Muscle of leg (tissue), 16 donors: ENCODE measurements at places on chromosomes 13 and 19.

DNA sequence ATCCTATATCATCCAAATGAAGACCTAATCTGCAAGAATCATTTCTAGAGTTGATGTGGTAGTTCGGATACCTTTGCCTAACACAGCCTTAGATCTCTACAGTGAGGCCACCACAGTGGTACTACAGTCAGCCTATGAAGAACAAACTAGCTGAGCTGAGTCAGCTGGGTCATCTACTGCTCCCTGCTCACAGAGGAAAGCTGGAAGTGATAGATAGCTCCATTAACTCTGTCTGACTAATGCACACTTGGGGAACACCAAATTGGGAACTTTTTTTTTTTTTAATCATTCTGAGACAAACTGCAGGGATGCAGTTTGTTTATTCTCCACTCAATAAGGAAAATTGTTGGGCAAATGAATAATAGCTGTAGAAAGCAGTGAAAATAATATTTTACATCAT, 1160.6 kb downstream of the PCDH9 start:
- no peak for DNase-seq

DNA sequence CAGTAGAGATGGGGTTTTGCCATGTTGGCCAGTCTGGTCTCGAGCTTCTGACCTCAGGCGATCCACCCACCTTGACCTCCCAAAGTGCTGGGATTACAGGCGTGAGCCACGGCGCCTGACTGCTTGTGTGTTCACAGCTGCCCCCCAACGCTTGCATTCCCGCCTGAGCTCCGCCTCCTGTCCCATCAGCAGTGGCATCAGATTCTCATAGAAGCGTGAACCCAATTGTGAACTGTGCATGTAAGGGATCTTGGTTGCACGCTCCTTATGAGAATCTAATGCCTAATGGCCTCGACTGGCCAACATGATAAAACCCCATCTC, 75.9 kb downstream of the GADD45B start:
- DNase-seq, result no peak

- peak; percentile 29 for DNase-seq
Measured at GRCh38 chr19:49859682-49860335, 7.6 kb downstream of the PNKP start.

GRCh38 chr13:31199849-31200636, at the start of gene B3GLCT:
Gene B3GLCT, plus strand, starts transcription at chr13:31199975. Its CDS starts 110 bp downstream, at chr13:31200085.
- DNase-seq, result peak; percentile 91

DNA sequence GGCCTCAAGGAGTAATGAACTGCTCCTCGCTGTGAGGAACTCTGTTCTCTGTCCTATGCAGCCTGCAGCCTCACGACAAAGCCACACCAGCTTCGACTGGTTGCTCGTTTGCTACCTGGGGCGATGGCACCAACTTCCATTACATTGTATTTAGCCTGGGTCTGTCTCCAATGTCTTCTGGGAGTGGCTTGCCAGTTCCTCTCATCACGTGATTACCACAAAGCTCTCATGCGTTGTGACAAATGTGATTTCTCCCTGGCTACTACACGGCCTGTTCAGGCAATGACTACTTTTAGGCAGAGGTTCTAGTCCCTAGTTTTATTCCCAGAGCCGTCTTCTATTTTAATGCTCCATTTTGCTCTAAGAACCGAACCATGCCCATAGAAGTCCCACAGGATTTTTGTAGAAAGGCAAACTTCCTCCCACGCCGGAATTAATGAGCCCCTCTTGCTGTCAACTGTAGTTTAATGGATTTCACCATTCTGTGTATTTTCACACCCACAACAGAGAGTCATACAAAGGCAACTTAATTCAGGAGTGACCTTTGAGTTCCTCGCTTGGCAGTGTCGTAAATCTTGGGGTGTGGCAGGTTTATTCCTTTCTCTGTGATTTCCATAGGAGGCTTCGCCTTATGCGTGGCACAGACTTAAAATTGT, 351.9 kb downstream of the EFNB2 start:
- DNase-seq, result no peak

DNA sequence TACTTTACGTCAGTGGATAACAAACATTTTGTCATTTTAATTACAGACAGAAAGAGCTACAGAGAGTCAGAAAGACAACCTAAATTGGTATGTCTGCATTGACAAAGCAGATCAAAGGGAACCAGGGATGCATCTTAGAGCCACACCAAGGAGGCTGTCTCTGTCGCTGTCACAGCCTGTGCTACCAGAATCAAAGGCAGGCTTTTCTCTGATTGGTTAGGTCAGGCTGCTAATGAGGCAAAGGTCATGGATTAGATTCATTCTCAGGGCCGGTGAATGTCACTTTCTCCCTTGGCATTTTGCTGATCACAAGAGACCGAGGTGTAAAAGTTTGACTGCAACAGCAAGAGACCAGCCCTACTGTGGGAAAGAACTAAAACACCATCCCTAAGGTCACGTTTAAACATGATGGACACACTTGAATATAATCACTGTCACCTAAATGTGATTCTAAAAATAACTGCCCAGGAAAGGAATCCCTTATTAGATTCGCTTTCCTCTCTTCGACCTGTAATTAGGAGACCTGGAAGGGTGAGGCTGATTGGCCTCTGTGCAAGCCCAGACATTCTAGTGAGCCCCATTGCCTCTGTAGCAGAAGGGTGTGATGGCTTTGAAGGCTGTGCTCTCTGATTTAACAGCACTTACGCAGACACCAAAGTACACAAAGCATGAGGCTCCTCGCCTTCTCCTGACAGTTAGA, 314.4 kb upstream of the NBEA start:
- DNase-seq, result no peak

DNA sequence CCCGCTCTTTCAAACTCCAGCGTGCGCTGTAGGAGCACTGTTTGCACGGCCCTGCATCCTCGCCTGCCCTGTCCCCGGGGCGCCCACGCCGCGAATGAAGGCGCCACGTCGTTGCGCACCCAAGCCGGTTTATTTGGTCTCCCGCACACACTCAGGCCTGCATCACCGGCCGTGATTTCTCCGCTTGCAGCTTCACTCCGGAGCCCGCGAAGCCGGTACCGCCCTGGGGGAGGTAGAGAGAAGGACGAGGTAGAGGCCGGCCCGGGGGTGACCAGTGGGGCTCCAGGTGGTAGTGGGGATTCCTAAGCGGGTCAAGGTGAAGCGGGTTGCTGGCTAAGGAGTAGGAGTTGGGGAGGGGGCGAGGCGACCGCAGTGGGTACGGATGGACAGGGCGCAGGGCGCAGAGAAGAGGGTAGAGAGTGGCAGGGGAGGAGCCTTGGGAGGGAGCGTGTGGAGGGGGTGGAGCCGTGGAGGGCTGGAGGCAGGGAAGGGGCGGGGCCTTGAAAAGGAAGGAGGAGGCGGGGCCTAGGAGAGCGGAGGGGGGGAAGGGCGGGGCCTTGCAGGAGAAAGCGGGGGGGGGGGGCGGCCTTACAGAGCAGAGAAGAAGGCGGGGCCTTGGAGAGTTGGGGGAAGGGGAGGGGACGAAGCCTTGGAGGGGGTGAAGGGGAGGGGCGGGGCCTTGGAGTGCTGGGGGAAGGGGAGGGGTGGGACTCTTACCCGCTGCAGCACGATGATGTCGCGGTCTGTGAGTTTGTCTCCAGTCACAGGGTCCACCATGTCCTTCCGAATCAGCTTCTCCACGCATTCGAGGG, 24.6 kb downstream of the NOSIP start:
- peak; percentile 79 for DNase-seq

- no peak for DNase-seq
Measured at GRCh38 chr13:84121456-84121855, 239.2 kb upstream of the SLITRK1 start.

DNA sequence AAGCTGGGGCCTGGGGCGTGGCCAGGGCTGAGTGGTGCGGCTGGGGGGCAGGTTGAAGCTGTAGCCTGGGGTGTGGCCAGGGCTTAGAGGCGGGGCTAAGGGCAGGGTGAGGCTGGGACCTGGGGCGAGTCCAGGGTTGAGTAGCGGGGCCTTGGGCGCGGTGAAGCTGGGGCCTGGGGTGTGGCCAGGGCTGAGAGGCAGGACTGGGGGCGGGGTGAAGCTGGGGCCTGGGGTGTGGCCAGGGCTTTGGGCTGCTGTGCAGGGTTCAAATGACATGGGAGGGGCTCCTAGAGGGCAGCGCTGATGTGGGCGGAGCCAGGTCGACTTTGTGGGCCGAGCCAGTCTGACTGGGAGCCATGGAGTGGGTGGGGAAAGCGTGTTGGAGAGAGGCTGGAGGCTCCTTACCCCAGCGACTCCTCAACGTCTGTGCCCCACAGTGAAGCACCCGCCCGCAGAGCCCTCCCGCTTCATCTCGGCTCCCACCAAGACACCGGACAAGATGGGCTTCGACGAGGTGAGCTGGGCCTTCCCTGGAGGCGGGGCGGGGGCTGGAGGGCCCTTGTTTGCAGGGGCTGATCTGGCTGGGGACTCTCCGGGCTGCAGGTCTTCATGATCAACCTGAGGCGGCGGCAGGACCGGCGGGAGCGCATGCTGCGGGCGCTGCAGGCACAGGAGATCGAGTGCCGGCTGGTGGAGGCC, 21.5 kb downstream of the COLGALT1 start:
- peak; percentile 58 for DNase-seq

- no peak for DNase-seq
Measured at GRCh38 chr13:61286148-61286745, 129.4 kb downstream of the PCDH20 start.

DNA sequence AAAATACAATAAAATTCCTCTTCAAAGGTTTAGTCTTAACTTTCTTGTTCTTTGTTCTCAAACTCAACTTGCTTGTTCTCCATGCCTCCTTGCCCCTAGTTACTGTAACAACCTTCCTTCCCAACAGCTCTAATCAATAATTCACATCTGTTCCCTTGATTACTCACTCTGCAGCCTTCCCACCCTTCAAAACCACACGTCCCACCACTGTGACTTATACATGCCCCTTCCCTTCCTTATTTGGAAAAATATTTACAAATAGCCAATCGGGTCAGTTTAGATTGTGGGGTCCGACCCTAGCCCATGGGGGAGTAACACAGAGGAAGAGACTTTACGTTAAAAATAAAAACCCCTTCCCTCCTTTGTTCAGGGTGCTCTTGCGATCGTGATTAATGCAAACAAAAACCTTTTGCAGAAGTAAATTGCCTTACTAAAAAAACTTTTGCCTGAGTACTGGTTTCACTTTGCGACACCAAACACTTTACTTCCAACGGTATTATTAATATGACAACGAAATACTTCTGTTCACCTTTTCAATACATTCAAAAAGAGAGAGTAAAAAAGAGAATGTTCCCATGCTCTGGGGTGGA, 512 bp upstream of the ZNF93 start:
- DNase-seq, result peak; percentile 69

DNA sequence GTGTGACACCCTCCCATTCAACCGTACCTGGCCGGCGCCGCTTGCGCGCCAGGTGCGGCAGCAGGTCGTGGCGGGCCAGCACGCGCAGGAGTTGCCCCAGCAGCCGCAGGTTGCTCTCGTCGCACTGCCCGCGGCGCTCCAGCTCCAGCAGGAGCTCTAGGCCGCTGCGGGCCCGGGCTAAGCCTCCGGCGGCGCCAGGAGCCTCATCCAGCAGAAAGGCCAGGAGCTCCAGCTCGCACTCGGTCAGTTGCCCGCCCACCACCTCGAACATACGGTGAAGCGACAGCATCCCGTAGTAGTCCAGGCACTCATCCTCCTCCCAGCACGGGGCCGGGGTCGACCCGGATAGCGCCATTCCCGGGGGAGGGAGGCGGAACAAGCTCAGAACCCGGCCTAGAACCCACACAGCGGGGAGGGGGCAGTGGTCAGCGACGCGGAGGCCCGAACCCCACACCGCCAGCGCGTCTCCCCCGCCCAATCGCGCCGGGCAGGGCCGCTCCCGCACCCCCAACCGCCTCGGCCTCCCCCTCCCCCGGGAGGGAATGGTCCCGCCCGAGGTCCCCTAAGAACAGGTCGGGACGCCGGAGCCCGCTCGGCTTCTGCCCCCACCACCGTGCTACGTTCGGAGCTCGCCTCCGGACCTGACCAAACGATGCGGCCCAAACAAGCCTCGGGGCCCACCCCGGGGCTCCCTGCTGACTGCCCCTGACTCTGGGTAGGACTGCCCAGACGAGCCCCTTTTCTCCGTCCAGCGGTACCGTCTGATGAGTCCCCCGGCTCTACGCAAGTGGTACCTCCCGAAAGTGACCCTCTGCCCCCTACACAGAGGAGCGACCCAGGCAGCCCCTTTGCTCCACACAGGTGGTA, 591 bp downstream of the DEDD2 start:
- DNase-seq, result peak; percentile 51

DNA sequence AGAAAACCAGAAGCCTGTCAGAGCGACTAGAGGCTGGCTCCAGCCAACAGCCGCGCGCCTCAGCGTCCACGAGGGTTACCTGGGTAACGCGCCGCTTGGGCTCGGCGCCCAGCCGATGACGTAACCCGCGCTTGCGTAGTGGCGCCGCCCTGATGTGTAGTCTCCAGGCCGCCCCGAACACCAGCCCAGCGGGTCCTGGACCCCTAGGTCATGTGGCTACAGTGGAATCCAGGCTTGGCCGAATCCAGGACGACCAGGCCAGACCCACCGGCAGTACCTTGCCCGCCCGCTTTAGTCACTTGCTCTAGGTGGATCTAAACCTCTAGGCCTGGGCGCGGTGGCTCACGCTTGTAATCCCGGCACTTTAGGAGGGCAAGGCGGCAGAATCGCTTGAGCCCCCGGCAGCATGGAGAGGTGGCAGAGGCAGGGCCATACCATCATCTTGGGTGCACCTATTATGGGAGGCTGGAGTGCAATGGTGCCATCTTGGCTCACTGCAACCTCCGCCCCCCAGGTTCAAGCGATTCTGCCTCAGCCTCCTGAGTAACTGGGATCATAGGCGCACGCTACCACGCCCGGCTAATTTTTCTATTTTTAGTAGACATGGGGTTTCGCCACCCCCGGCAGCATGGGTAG, 7.2 kb upstream of the ZNF606 start:
- peak; percentile 92 for DNase-seq

- no peak for DNase-seq
Measured at GRCh38 chr19:1814391-1814790, 2.3 kb upstream of the ATP8B3 start.

GRCh38 chr13:76474356-76474755, 411.8 kb downstream of the KCTD12 start:
- DNase-seq, result peak; percentile 55

GRCh38 chr13:111202745-111203144, 87.6 kb downstream of the ARHGEF7 start:
- DNase-seq, result peak; percentile 94

GRCh38 chr19:41933693-41934426, 5.6 kb upstream of the ERFL start:
- no peak for DNase-seq

GRCh38 chr13:99230991-99231390, 27.2 kb downstream of the GPR18 start:
- no peak for DNase-seq

DNA sequence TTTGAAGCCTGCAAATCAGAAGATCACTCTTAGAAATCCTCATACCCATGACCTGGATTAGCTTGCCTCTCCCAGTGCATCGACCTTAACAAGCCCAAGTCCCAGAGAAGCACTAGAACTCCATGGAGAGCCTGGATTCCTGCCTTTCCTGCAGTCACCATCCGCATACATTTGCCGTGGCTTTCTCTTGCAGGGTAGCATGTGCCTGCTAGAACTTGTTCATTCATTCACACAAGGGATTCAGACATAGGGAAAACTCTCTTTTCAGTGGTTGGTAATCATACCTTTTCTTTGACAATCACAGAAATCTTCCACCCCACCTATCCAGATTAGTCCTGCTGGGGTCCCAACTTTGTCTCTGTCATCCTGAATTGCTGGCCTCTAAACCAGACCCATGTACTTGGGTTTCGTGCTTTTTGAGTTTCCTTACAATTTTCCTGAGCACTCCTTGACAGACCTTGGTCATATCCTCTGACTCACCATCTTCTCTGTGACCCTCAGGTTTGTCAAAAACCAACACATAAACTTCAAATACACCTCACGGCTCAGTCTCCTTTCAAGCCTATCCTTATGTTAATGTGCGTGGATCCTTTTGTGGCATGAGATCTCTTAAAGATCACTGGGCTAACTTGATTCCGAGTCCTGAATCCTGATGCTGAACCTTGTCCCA, 355.0 kb downstream of the MYO16 start:
- no peak for DNase-seq

GRCh38 chr13:87498681-87499080, 172.5 kb upstream of the SLITRK5 start:
- peak; percentile 51 for DNase-seq
